ENCODE measurements at places on chromosomes 5 and 9. TPM values are rescaled to one million over a fixed set of nuclear protein-coding genes. Genes with fewer than 3 reads are reported as not detected.

Gene IL7R
- 3.1 TPM for total RNA-seq

Gene KCNV2
- total RNA-seq, result not detected

Gene CDKN2B-AS1
- 1.4 TPM for total RNA-seq

Gene SPACA9
- 12.7 TPM for total RNA-seq

Gene CDH10
- total RNA-seq, result 0.33 TPM

Gene ABO
- 1.5 TPM for total RNA-seq

Gene PCSK1
- total RNA-seq, result 2.2 TPM

Gene POU5F2
- 6.1 TPM for total RNA-seq

Gene NIPSNAP3A
- total RNA-seq, result 23.8 TPM

- no peak for DNase-seq
These were observed 385.7 kb downstream of the TLE1 start for GRCh38 chr9:81303658-81304057.

- no peak for DNase-seq
These were observed 263.8 kb downstream of the SYK start for GRCh38 chr9:91065231-91066041.

GRCh38 chr9:111052791-111053190 is 14.5 kb upstream of the LPAR1 start:
- DNase-seq, result no peak

DNA sequence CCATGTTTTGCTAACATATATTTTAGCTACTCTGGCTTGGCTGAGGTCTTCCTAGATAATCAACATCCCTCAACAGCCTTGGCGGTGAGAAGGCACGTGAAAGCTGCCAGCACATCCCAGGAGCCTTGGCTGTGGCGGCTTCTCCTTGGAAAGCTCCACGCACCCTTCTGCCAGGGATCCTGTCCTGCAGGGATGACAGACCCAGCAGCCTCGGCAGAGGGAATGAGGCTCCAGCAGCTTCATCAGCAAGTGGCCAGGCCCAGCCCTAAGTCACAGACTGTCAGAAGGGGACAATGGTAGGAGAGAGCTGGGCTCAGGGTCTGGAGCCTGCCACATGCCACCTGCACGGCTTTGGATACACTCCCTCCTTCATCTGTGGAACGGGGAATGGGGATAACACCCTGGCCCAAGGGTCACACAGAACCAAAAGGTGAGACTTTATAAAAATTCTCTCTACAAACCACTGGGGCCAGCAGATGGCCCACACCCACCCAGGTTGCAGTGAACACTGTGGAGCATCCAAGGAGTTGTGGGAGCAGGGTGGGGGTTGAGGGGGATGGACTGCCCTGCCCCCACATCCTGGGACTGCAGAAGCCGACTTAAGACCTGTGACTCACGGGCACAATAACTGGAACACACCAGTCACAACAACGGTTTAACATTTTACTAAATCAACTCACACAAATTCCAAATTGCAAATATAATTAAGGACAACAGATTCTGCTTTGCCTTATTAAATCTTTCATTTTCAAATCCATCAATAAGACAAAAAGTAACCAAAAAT is 65.1 kb downstream of the MACROH2A1 start:
- peak; percentile 76 for DNase-seq

GRCh38 chr5:73499187-73499586 is 945 bp downstream of the BTF3 start:
- DNase-seq, result no peak

DNA sequence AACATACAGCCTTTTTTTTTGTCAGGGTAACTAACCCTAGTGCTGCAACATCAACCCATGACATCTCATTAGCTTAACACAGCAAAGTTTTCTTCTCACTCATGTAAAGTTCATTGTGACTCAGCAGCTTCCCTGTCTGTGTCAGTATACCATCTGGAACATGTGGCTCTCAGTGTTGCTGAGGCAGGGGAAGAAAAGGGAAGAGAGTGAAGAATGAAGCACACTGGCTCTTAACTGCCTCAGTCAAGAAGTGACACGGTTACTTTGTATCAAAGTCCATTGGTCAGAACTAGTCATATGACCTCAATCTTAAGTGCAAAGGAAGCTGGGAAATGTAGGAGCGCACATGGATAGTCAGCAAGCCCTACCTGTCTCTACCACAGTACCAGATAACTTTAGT is 185.0 kb upstream of the ELL2 start:
- no peak for DNase-seq

- DNase-seq, result no peak
These were observed 677 bp upstream of the MYORG start for GRCh38 chr9:34377404-34377746.

GRCh38 chr5:32709750-32710549 is 1.2 kb upstream of the NPR3 start:
- DNase-seq, result peak; percentile 85

DNA sequence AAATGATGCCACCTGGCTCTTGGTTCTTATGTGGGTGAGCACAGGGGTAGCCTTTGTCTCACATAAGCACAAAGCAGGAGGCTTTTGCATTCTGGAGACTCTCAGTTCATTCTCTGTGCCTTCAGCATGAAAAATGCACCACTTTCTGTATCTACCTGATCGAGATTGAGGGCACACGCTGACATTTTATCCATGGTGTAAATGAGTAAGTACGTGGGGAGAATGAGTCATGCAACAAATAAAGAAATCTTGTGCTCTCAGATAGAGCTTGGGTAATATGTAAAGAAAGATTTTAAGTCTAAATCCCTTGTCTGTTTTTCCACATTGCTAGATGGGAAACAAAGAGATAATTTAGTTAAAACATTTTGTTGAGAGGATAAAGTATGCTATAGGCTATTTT is 607.2 kb upstream of the WWC1 start:
- no peak for DNase-seq

- DNase-seq, result no peak
These were observed 62.9 kb downstream of the FBXO38 start for GRCh38 chr5:148446611-148447010.

GRCh38 chr5:142722146-142722545 is 36.3 kb upstream of the FGF1 start:
- no peak for DNase-seq
